ENCODE measurements at places on chromosomes 7 and 10.

DNA sequence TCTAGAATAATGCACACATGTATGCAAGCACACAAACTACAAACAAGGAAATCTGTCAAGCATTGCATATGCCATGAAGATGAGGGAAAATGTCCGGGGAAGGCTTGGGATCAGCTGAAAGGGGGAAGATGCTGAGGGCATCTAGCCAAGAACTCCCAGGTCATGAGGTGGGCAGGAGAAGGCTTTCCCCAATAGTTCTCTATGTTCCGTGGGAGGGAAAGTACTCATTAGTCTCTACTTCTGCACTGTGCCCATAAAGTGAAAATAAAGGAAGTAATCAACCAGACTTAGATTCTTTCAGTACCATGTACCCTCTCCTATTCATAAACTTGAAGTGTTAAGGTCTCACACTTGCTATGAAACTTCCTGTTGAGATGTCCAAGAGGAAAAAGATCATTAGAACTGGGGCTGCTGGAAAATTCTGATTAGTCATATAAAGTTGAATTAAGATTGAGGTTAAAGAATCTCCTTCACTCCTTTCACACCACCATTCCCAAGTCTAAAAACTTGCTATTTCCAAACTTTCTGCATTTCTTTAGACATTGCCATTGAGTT lies 17.1 kb upstream of the LIPF start:
- DNase-seq, result no peak

- DNase-seq, result no peak
Observed at GRCh38 chr7:159114981-159115380, 29.7 kb downstream of the VIPR2 start.

DNA sequence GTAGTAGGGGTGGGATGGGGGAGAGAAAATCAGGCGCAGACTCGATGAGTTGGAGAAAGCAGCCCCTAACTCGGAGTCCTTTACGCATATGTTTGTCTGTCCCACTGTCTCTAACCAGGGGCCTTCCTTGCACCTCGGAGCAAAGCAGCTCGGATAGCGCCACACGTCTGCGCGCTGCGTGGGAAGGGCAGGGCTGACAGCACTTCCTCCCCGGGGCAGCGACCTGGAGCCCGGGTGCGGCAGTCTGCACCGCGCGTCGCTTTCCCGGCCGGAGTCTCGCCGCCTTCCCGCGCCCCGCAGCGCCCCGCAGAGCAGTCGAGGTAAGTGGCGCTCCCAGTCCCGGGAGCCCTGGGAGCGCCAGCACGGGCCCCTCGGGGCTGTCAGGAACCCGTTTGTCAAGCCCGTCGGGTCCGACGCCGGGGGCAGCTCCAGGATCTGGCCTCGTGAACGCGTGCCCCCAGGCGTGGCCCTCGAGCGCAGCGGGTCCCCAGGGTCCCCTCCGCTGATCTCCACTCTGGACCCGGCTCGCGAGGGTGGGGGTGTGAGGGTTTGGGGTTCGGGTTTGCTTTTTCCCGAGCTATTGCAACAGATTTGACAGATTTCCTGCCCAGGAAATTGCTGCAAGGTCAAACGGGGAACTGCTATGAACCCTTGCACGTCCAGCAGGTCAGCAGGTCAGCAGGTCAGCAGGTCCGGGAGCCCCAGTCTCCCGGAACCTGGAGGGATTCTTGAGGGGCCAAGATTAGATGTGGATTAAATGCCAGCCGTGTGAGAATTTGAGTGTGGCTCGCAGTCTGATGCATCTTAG lies 597 bp downstream of the APBB1IP start:
- DNase-seq, result peak; percentile 74

DNA sequence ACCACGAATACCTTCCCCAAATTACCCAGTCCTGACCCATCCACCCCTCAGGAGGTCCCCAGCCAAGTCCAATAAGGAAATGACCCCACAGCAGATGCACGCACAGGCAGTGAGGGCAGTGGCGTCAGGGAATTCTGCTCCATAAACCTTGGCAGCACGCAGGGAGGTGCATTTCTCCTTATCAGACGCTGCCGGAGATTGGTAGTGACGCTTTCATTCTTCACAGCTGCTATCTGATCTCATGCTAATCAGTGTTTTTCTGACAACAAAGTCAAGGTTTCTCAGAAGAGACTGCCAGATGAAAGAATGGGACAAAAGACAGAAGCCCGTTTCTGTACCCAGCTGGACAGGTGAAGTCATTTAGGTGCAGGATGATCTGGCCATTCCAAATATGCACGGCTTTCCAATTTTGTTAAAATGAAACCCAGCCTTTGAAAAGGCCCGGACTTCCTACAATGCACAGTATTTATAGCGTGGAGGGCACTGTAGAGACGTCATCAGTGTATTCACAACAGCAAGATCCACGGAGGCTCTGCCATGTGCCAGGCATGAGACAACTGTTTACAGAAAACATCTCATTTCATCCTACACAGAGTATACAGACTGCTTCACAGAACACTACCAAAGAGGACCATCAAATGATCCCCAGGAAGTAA lies 35.3 kb downstream of the DIP2C start:
- no peak for DNase-seq

DNA sequence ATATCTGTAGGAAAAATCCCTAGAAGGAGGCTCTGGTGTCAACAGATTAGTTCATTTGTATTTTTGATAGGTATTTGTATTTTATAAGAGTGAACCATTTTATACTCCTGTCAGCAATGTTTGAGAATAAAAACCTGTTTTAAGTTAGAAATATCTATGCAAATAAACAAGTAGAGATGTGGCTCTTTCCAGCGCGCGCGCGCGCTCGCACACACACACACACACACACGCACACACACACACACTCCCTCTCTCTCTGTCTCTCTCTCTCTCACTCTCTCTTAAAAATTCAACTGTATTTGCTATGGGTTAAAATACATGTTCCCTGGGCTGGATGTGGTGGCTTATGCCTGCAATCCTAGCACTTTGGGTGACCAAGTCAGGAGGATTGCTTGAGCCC lies 113.9 kb downstream of the SUGCT start:
- no peak for DNase-seq

- DNase-seq, result no peak
Observed at GRCh38 chr7:36013246-36014014, 139.6 kb upstream of the EEPD1 start.

GRCh38 chr7:49703881-49704280 lies 69.6 kb upstream of the VWC2 start:
- no peak for DNase-seq

- DNase-seq, result no peak
Observed at GRCh38 chr10:17265468-17265867, 37.4 kb downstream of the VIM start.

- no peak for DNase-seq
Observed at GRCh38 chr10:48554656-48555055, 50.2 kb downstream of the ARHGAP22 start.

GRCh38 chr10:66144016-66144415 lies 781.8 kb upstream of the LRRTM3 start:
- DNase-seq, result no peak

DNA sequence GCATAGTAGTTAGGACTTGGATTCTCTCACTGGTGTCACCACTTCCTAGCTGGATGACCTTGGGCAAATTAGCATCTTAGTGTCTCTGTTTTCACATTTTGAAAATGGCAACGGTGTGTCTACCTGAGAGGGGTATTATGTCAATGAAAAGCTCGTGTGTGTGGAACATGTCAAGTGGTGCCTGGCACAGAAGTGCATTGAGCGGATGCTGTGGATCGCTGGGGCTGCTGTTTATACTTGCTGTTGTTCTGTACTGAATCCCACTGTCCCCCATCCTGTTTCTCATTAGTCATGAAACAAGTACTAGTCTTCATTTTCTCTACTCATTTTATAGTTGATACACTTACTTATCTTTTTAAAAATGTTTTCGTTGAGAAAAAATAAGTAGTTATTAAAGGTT lies 26.1 kb downstream of the RBM33 start:
- no peak for DNase-seq

- DNase-seq, result no peak
Observed at GRCh38 chr10:58754469-58755339, 242.0 kb downstream of the BICC1 start.

DNA sequence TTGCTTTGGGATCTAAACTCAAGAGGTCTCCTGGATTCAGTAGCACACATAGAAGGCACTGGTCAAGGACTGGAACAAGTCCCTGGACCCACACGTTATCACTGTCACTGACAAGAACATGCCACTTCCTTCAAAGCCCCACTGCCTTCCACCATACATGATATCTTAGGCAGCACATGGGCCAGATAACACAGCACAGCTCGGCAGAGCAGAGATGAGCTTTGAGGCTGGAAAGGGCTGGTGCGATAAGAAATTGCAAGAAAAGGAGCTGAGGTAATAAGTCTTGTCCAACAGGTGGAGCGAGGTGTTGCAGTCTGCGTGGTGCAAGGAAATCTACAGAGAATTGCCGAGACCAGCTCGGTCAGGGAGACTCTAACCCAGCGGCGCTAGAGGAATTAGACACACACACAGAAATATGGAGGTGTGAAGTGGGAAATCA lies 139.8 kb upstream of the CDK13 start:
- DNase-seq, result no peak

DNA sequence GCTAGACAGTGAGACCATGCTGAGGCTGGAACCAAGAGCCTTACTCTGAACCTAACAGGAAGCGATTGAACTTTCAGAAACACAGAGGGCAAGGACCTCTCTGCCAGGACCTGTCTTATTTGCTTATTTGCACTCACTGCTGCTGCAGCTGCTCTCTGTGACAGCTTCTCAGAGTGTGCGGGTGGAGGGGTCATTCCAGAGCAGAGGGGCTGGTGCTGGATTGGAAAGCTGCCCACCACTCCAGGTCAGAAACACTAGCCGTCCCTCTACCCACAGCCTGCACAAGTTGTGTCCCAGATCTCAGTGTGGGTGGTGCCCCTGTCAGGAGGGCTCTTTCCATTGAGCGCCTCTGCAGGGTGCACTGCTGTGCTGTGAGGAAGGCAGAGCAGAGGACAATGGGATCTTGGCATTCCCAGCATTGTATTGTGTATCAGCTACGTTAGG lies 126.2 kb downstream of the CCNY start:
- DNase-seq, result peak; percentile 37

DNA sequence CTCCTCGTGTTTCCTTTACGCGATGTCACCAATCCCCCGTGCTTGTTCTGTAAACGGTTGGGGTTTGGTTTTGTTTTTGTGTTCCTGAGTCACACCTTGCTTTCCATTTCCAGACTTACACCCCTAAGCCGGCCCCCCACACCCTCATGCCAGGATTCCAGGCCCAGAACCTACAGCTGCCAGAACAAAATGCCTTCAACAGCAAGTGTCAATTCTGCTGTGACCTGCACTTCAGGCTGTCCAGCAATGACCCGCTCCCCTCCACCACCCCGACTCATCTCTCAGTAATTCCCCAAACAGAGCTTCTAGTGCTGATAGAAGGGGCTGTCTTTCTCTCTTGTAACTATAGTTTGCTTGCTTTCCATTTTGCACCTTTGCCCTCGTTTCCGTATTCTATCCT lies 722.1 kb upstream of the CELF2 start:
- no peak for DNase-seq

GRCh38 chr7:131011432-131011742 lies 277.4 kb upstream of the KLF14 start:
- no peak for DNase-seq

GRCh38 chr10:1227510-1228402 lies 171.6 kb downstream of the WDR37 start:
- no peak for DNase-seq

GRCh38 chr7:26898891-26899290 lies 34.5 kb upstream of the SKAP2 start:
- no peak for DNase-seq

GRCh38 chr7:51973939-51974338 lies 657.3 kb upstream of the COBL start:
- no peak for DNase-seq
